Fibroblast of skin of right biceps (primary cell): ENCODE measurements at places on chromosomes 1 and 21.

- no peak for DNase-seq
Observed at GRCh38 chr1:210815641-210816550, 318.1 kb downstream of the KCNH1 start.

DNA sequence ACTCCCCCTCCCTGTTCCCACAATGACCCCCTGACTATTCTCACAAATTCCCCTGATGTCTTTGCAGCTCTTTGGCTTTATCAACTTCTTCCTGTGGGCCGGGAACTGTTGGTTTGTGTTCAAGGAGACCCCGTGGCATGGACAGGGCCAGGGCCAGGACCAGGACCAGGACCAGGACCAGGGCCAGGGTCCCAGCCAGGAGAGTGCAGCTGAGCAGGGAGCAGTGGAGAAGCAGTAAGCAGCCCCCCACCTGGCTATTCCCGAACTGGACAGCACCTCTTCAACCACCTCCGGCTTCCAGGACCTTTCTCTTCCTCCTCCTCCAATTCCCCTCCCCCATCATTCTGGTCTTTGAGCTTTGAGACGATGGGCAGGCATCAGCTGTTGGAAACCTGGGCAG, 4.4 kb upstream of the ATXN7L2 start:
- no peak for DNase-seq

DNA sequence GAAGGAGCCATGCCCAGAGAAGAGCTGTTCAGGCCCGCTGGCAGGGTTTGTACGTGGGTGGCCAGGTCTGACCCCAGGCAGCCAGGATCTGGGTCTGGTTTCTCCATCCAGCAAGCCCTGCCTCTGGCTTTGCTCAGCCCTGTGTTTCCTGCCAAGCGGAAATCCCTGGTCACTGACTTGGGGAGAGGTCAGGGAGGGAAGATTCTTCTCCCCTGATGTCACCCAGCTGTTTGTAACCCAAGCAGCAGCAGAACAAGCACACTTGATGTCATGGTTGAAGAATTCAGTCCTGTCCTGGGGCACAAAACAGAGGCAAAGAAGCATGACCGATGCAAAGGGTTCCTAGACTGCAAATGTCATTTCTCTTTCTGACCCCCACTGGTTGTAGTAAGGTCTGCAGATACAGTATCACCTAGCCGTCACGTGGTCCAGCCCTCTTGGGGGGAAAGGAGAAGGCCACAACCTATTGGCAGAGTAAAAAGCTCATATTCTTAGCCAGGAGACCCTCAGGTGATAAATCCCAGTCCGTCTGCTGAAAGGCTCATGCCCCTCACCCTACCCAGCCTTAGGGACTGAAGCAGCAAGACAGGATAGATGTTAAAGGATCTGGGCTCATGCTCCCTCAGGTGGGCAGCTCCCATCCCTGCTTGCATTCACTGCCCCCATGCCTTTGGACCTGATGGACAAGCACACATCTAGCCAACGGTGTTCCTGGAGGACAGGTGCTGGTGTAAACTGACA, 120.9 kb downstream of the SYT2 start:
- DNase-seq = peak; percentile 98

DNA sequence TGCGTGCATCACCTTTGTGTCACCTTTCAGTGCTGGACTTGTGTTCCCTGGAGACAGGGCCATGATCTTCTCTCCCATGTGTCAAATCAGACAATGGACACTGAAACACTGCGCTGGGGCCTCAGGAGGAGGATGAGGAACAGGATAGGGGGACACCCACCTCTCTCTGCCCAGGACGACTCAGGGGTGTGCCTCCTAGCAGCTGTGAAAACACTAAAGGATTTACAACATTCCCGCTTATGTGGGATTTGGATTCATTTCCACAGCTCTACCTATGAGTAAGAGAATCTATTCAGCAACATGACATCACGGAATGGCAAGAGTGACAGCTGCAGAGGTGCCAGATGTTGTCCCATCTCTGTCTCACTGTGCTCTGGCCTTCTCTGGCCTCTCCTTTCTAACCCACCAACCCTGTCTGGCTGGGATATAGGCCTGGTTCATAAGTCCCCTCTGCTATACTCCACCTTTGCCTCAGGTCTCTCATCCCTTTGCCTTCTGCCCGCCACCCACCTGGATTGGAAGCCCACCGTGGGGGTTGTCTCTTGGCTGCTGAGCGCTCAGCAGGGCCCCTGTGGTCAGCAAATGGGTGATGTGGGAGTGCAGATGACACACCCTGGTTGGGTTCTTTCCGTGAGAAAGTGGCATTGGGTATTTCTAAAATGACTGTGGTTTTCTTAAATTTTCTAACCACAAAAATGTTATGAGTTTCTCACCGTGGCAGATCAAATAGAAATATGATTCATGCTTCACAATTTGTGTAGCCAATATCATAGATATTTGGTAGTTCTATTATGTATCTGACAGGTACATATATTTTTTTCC, 47.1 kb upstream of the TLR5 start:
- DNase-seq = peak; percentile 64

GRCh38 chr1:2639607-2640521, 7.0 kb upstream of the MMEL1 start:
- DNase-seq = no peak

GRCh38 chr1:14522926-14523241, 75.6 kb upstream of the KAZN start:
- peak; percentile 88 for DNase-seq

GRCh38 chr21:14520535-14520934, 25.6 kb downstream of the SAMSN1 start:
- DNase-seq = no peak

- peak; percentile 56 for DNase-seq
Observed at GRCh38 chr1:163147019-163147418, 55.7 kb downstream of the RGS5 start.

GRCh38 chr1:65958561-65959350, 166.1 kb downstream of the PDE4B start:
- peak; percentile 48 for DNase-seq

DNA sequence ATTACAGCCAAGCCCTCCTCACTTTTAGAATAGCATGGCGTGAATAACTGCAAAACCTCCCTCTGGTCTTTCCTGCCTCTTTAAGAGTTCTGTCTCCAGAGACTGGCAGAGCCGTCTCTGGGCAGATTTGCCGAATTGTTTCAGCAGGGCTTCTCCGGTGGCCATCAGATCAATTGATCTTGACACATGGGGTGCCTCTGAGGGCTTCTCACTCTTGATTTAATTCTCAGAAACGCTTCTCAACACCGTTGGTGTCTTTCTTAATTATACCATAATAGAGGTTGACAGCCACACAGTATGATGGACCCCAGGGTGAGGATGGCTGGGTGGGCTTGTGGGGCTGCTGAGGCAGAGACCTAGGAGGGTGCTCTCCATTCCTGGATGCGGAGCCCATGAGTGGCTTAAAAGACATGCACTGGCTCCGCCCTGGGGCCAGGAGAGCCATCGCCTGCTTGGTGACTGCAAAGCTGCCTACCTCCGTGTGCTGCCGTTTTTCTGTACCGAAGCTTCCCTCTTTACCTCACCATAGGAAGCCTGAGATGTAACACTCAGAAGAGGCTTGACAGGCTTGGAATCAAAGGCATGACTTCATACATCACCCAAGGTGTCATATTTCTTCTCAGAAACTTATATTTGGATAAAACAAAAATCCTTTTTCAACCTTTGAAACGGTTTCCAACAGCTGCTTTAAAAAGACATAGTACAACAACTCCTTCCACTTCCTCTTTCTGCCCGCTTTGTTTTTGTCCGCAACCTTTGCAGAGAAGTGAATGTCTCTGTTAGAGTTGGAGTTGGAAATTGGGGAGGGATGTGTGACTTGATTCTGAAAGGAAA, 82.9 kb downstream of the GALNT2 start:
- DNase-seq = no peak

DNA sequence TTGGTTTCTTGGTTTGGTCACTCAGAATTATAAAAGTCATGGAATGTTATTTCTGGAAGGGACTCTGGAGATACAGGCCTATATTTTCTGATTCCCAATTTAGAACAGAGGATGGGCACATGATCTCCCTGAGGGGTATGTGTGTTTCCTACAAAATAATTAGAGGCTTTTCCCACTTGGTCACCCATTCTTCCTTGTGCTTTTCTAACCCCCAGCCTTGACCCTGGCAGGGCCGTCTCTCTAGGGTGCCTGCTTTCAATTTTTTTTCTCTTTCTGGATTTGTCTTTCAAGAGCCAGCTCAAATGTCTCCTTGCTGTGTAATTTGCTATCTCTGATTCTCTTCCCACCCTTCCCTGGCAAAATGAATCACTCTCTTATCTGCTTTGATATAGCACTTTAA, 131.9 kb downstream of the HLX start:
- DNase-seq = no peak

- no peak for DNase-seq
Observed at GRCh38 chr1:111747947-111748346, 7.8 kb upstream of the DDX20 start.

DNA sequence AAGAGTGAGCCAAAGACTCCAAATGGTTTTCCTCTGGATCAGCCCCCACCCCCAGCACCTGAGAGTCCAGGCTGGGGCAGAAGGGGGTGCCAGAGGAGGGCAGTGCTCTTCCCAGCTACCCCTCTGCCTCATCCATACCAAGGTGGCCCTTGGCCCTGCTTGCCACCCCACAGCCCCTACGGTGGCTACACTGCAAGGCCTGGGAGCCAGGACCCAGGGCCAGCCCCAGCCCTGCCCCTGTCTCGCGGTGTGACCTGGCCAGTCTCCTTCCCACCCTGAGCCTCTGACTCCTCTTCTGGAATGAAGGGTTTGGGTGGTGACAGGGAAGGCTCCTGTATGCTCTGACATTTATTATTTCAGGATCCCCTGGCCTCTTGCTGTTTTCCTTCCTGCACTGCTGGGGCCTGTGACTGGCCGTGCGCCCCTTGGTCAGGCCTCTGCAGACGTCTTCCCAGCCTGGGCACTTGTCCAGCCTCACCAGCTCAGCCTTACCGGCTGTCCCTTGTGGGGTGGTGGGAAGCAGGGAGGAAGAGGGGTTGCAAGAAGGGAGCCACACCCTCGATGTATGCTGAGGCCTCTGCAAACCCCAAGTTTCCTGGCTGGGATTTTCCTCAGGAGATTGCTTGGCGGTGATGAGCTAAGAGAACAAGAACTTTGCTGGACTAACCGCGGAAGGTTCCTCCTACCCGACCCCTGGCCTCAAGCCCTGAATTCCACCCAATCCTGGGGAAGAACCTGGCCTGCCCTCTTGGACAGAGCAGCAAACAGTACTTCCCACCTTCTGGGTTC, 13.5 kb downstream of the ASAP3 start:
- DNase-seq = peak; percentile 84

DNA sequence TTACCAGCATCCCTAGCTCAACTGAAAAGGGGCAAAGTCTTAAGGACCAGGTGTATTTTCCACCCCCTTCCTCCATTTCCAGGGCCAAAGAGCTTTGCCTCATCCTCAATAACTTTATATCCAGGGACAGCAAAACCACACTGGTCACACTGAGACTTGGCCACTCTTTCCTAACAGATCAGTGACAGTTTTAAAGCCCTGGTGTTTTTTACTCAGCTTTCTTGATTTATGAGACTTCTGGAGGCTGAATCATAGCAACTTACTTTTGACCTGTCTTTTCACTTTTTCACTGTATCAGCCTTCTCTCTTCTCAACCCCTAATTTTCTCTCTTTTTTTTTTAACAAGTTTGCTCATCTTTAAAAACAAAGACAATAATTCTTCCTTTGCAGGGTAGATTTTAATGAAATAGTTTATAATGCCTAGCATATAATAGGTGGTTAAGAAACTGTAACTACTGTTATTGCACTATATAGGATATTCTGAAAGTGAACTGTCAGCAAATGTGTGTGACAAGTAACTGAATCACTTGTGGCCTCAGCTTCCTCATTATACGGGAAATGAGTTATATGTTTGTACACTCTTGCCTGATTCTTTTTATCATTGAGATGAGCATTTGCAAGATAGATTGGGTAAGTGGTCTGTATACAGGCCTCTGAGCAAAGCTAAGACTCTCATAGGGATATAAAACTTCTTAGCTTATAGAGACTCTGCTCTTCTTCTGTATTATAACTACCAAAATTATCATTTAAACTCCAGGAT, 19.7 kb upstream of the DYNLT5 start:
- DNase-seq = no peak

DNA sequence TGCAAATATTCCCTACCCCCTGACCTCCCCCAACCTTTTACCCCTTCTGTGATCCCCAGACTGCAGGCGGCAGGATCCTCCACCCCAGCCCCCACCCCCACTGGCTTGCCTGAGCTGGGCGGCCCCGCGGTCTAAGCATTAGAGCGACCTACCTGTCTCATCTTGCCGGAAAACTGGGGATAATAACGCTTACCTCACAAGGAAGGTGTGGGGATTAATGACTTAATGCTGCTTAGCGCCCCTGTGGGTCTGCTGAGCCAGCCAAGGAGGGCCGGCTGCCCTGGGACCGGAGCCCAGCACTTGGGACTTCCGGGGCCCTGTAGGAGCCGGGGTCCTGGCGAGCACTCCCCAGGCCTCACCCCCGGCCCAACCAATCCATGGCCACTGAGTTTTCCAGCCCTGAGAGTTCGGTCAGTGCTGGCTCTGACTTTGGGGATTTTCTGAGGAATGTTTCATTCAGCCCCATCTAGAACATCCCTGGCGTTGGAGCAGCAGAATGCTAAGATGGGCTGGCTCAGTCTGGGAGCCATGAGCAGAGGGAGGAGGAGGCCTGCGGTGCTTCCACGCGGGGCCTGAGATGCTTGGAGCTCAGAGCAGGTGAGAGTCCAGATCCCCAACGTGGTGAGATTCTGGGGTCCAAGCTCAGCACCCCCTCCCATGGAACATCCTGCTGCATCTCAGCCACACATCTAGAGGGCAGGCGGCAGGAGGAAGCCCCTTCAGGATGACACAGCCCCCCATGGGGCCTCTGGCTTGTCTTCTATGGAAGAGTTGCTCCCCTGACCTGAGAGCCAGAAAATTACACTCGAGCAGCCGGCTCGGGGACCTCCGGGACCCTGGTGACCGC, 97.9 kb downstream of the RIPK4 start:
- DNase-seq = no peak

DNA sequence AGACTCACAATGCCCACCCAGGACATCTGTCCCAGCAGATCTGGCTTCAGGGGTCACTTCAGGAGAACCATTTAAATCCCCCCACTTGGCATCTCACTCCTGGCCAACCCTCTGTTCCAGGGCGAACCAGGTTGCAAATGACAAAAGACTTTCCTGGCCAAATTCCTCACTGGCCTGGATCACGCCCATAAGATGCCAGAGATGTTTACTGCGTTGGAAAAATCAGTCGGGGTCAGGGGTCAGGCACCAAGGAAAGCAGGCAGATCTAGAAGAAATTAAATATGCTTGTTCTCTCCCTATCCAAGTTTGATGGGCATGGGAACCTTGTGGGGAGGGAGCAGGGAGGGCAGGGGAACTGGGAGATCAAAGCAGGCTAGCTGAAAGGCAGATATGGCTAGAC, 14.6 kb upstream of the AGTRAP start:
- DNase-seq = no peak

DNA sequence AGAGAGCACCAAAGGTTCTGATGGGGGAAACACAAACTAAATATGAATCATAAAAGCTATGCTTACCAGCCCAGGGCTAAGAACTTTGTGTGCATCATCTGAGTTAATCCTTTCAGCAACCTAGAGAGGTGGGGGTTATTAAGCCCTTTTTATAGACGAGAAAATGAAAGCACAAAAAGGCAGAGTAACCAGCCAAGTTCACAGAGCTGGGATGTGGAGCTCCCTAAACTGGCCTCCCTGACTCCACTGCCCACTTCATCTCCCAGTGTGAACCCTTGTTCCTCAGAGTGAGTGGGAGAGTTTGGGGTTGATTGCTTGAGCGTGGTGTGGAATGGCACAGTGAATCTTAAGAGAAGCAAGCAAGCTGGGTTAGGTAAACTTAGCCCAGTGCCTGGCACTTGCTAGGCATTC, 10.8 kb upstream of the BCAR3 start:
- DNase-seq = peak; percentile 66
